ENCODE measurements at places on chromosomes 2 and 18.
A peak's percentile ranks its signal among the peaks of the same experiment; 100 is the strongest.

- DNase-seq = no peak
These were observed 558.0 kb downstream of the STK39 start for GRCh38 chr2:167689444-167689843.

DNA sequence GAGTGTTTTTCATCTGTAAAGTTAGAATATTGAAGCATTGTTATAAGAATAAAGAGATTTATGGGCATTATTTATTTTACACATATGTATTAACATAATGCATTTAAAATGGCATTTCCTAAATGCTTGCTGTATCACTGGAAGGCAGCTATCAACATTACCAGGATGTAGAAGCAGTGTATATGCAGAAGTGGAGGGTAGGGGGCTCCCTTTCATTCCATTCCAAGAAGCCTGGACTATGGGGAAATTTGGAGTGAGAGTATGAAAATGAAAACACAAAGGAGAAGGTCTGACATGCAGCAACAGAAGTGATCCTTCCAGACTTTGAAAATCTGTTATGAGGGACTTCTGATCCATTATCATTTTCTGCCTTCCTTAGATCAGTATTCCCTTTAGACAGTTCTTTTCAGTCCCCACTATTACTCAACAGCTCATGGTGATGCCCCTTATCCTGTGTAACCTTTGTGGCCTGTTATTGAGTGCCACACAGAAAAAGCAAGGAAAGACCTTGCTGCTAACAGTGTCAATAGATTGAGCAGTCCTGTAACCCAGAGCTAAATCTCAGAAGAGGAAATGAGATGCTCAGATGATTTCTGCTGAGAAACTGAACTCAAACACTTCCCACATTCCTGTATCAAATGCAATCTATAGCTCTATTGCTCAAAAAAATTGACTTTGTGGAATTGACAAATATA lies 216.6 kb downstream of the HNMT start:
- no peak for DNase-seq

- DNase-seq = no peak
These were observed 773.0 kb downstream of the CPS1 start for GRCh38 chr2:211329421-211329820.

GRCh38 chr2:197931661-197932312 lies 127.4 kb downstream of the PLCL1 start:
- no peak for DNase-seq

DNA sequence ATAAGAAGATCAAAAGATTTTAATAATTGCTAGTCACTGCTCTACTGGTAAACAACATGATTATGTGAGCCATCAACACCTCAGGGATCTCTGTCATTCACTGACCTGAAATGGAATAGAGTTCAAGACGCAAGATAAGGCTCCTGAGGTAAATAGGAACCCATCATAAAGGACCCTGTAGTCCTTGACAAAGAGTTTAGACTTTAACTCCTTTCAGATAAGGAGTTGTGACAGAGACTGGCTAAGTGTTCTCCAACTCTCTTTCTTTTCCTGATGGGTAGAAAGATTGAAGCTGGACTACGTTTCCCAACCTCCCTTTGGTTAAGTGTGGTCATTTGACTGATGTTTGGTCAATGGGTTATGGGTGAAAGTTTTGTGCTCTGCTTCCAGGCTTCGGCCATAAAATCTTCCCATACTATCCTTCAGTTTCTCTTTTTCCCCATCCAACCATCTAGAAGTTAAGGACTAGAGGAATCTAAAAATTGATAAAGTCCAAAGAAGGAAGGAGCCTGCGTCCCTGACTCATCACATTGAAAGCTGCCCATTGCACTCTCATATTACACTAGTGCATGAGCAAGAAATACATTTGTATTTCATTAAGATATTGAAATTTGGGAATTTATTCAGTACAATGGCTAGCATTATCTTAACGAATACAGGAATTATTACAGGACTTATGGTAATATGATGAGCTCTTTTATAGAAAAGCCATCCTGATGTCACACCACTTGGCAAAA lies 293.7 kb upstream of the ACVR2A start:
- DNase-seq = no peak

- no peak for DNase-seq
These were observed 165.0 kb downstream of the DIS3L2 start for GRCh38 chr2:232126301-232127099.

GRCh38 chr2:69890881-69891280 lies 2.9 kb upstream of the SNRNP27 start:
- no peak for DNase-seq

- no peak for DNase-seq
These were observed 513.6 kb downstream of the STK39 start for GRCh38 chr2:167733747-167734146.

DNA sequence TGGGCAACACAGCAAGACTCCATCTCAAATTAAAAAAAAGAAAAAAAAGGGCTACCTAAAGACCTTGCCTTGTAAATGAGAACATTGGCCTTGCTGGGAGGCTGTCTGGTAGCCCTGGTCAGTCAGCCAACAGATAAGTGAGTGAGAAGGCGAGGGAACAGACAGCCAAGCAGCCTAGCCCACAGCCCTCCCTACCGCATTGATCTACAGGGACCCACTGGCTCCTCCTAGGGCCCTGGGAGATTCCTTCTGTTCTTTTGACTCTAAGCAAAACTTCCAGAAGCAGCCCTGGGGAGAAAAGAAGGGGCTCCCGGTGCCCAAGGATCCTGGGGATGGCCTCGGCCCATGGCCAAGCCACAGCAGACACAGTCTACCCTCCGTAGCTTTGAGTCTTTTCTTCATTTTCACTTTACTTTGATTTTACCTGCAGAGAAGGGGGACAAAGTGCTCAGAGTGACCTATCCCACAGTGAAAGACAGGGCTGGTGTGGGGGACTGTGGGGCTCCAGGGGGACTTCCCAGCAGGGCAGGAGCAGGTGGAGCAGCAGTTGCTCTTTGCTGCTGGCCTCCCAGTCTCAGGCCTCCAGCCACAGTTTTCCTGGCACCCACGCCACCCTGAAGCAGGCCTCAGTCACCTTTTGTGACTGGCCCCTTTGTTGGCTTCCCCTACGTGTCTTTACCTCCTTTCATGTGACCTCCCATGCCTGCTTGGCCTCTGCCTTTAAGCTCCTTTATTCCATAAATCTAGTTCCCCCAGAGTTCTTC lies 5.1 kb downstream of the CEP68 start:
- no peak for DNase-seq

GRCh38 chr18:72542984-72543356 lies 1.2 kb downstream of the CBLN2 start:
- DNase-seq = peak; percentile 55

DNA sequence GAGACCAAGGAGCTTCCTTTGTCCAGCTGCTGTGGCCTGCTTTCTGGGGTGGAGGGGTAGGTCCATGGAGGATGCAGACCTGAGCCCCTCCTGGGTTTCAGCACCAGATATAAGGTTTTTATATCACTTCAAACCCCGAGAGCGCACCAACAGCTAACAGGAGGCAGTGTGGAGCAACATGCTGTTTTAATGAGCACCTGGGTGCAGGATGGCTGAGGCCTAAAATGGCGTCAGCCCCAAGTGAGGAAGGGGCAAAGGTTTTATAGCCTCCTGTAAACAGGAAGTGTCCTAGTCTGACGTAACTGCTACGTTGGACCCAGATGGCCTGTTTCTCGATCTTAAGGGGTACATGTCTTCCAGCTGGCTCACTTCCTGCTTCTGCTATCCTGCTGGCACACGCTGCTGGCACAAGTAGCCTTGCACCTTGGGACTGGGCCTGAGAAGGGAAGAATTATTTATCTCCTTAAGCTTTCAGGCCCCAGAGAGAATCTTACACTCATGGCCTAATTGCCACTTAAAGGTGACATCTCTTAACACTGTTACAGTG lies 11.4 kb upstream of the REG1B start:
- DNase-seq = no peak

- no peak for DNase-seq
These were observed 154.9 kb downstream of the AQP4 start for GRCh38 chr18:26710470-26711096.

DNA sequence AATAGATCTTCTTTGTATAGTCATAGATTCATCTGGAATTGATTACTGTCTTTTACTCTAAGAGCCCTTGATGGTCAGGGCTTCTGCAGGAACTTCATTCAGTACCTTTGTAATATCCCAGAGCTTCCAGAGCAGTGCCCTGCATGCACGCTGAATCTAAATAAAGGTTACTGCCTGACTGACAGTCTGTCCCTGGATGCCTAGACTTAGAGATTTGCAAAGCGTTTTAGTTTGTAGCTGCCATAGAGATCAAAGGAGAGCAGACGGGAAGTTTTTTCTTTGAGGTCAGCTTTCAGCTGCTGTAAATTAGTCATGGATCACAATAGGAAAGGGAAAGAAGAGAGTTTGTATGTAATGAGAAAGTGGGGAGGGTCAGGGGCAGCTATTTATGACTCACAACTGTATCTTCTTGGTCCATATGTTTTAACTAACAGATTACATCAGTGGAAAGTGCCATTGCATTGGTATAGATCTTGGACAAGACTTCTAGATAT lies 45.2 kb upstream of the NYAP2 start:
- DNase-seq = no peak

DNA sequence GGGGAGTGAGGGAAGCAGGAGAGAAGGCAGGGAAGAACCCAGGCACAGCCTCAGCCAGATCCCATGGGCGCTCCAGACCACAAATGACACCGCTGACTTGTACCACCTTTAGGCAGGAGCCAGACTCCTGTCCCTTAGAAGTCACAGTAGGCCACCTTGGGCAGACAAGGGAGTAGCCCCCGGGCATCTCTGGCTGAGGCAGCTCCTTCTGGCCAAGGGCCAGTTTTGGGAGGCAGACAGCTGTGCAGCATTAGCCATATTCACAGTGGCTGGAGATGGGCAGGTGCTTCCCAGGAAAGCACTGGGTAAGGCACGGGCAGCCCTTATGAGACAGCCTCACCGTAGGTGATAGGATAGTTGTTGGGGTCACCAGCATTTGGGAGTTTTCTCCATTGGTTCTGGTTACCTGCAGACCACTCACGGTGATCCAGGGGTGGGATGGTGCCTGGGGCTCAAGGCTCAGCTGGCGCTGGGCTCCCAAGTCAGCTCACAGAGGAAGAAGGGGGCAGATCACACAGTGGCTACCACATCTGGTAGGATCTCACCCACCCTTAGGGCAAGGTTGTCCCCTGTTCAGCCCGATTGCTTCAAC lies 2.1 kb downstream of the ASTL start:
- no peak for DNase-seq

DNA sequence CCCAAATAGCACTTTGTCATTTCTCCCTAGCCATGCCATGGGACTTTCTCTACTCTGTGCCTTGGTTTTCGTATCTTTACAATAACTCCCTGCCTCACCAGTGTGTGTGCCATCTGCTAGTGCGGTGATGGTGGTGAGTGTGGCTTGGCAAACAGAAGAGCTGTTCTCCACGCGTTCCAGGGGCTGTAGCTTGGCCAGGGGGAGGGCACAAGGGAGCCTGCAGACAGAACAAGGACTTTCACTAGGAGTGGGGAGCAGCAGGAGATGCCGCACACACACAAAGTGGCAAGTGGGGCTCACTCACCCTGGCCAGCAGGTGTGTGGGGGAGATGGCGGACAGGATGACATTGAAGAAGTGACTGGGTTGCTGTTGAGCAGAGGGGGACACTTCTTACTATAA lies 196.9 kb downstream of the HAUS1 start:
- no peak for DNase-seq

- no peak for DNase-seq
These were observed 19.0 kb downstream of the RHOB start for GRCh38 chr2:20465716-20466394.

DNA sequence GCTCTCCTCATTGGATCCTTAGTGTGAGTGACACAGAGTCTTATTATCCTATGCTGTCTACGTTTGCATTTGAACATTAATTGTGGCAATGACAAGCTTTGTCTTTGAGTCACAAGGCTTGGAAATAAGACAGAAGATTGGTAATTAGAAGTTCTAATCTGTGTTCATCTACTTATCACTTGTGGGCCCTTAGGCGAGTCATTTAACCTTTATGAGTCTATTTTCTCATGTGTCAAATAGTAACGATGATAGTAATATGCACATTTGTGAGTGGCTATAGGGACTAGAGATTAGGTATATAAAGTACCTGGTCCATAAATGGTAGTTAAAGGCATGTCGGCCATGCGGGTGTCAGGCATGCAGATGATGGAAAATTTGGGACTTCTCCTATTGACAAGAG lies 105.6 kb upstream of the NABP1 start:
- DNase-seq = no peak

DNA sequence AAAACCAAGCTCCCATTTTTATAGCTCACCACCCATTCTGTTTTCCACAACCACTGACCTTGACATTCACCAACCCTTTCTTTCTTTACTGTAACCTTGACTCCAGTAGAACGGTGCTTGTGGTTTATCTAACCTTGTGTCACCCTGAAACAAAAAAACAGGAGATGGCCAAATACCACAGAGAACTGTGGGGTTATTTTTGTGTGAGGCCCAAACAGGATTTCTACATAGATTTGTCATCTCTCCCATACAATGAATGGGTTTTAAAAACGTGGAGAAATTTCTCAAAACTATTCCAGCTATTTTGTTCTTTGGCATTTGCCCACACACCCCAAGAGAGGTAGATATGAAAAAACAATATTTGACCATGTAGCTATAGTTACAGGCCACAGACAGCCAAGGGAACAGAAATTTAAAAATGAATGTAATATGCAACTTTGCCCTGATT lies 231.3 kb upstream of the TANK start:
- no peak for DNase-seq

DNA sequence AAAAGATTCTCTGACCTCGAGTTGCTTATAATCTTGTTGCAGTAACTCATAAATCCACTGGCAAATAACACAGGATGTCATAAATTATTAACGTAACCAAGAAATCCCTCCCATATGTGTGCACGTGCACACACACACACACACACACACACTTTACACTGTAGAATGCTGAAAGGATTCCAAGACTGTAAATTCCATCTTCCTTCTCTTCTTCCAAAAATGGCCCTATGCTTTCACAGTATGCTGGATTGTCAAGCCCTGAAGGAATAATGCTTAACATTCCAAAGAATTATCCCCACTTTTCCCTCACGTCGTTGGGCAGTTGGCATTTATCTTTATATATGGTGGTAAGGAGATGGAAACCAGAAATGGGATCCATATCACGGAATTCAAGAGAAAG lies 117.5 kb upstream of the CRIM1 start:
- no peak for DNase-seq

DNA sequence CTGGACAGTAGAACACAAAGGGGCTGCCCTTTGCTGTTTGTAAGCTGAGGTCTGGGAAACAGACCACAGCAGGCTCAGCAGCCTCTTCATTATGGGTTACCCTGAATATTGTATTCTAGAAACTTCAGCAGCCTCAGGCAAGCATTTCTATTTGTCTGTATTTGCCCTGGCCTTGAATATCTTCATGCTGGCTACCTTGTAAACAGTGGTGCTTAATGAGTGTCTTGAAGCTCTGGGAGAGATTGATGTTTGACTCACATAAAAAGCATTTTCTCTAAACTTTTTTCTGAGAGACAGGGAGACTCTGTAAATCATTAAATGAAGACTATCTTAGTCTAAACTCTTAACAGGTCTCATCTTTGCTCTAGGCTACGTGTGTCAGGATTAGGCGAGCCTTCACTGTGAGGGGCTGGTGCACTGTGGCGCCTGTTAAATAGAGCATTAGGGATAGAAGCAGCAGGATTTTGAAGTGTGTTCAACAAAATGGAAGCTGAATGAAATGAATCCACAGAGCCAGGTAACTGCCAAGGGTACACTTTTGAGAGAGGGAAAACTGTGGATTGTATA lies 53.1 kb upstream of the MEX3C start:
- DNase-seq = no peak

GRCh38 chr2:180222644-180223043 lies 215.5 kb upstream of the CWC22 start:
- no peak for DNase-seq

- no peak for DNase-seq
These were observed 115.5 kb upstream of the ITGA6 start for GRCh38 chr2:172311921-172312345.

- no peak for DNase-seq
These were observed 170.6 kb upstream of the SPHKAP start for GRCh38 chr2:228352048-228352447.

All from right kidney (tissue), 9 donors.